Right forelimb (tissue), 1 donor: ENCODE measurements at places on chromosomes 12 and 14.

DNA sequence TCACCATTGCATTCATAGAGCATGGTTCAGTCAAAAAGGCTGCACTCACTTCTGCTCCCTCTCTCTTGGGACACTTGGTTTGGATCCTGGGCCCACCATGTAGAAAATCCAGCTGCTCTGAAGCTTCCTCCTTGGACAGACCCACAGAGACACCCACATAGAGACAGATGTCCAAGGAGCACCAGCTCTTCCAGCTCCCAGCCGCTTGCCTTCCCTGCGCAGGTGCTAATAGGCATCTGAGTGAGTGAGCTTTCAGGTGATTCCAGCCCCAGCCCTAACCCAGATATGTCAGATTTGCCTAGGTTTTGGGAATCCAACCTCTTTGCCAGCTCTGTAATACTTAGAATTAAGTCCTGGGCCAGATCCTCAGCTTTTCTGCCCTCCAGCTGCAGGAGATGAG is 38.6 kb downstream of the DLK1 start:
- DNase-seq, result no peak

DNA sequence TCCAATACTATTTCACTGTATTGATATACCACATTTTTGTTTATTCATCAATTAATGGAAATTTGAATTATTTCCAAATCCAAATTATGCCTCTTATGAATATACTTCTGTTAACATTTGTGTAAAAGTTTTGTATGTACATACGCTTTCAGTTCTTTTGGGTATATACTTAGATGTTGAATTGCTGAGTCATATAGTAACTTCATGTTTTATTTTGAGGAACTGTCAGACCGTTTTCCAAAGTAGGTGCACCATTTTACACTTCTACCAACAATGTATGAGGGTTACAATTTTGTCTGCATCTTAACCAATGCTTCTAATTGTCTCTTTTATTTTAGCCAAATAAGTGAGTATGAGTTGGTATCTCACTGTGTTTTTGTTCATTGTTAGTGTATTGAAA is 10.2 kb upstream of the CCER1 start:
- no peak for DNase-seq

DNA sequence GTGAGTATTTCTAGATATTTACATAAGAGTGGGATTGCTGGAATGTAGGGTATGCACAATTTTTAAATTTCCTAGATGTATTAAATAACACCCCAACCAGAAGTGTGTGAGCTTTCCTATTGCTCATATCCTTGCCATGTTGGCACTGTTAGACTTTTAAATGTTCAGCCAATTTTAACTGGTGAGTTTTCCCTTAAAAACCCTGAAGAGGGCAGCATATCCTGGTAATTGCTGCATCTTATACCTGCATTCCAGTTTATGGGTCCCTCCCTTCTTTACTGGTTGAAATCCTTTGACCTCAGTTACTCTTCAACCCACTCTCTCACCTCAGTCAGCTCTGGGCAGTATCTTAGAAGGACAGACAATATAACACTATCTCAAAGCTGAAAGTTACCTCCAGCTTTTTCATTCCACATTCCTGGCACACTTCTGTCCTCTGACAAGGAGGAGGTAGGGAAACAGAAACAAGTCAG is 270.6 kb downstream of the PAWR start:
- no peak for DNase-seq

DNA sequence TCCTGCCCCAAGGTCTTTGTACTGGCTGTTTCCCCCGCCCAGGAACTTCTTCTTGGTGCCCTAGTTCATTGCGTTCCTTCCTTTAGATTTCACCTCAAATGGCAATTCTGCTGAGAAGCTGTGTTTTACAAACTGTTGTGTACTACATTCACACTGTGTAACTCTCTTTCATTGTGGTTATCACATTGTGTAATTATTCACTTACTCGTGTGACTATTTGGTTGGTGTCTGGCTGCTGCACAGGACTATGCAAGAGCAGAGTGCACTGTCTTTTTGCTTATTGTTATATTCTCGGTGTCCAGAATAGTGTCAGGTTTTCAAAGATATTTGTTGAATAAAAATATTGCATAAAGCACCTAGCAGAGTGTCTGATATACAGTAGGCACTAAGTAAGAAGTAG is 177.2 kb upstream of the PRICKLE1 start:
- DNase-seq, result no peak

DNA sequence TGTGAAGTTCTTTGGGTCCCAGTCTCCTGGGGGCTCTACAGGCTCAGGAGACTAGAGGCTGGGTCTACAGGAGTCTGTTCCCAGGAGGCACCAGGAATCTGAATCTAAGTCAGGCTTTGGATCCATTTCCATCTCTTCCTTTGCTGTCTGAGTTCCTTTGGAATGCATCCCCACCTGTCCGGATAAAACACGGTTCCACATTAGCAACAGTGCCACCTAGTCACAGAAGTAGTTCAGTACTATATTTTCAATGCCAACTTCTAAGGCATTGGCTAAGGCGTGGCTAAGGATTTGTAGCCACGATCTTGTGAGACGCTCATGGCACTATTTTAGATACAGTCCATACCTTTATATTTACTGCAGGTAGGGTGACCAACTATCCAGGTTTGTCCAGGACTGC is 15.1 kb downstream of the ZC2HC1C start:
- DNase-seq, result no peak

DNA sequence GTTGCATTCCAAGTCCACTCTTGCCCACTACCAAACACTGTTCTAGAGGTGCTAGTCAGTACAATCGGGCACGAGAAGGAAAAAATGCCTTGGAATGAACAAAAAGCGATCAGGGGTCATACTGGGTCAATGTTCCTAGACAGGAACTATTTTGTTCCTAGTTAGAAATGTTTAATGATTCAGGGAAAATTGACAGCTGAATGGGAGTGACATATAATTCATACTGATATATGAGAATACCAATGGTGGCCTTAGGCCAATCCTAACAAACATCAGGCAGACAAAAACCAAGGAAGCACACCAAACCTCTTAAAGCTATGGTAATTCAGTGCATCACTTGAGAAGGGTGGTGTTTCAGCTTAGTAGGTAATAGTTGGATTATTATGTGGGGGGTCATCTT is 51.1 kb downstream of the ANAPC7 start:
- no peak for DNase-seq

GRCh38 chr12:132346471-132347175 is 17.2 kb upstream of the GALNT9 start:
- DNase-seq, result no peak

DNA sequence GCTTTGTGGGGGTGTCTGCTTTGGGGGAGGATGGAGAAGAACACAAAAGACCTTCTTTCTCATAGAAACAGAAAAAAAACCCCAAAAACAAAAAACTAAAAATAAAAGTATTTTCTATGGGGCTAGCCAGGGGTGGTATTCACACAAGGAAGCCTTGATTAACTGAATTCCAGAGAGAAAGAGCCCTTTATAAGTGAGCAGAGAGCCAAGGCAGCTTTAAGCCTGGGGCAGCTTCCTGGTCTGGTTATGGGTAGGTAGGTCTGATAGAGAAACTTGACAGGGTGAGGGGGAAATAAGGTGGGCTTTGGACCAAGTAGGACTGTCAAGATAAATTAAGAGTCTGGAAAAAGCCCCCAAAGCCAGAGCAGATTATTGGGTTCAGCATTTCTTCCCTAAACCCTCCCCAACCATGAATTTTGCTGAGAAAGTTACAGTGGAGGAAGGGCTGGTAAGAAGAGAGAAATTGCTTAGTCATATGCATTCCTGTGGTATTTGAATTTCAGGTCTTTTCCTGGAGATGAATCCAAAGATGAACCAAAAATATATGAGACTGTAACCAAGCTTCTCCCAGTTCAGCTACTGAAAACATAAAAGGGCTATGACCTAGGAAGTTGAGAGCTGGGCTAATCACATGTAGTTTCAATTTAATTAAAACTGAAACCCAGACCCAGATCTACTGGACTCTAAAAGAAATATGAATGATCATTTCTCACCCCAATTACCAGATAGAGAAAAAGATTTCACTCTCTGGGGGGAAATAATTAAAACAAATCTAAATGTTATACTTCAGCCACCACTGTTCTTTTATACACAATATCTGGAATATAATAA is 144.8 kb downstream of the TBC1D30 start:
- no peak for DNase-seq

- DNase-seq, result no peak
Observed at GRCh38 chr12:105192624-105193225, 43.2 kb downstream of the APPL2 start.

DNA sequence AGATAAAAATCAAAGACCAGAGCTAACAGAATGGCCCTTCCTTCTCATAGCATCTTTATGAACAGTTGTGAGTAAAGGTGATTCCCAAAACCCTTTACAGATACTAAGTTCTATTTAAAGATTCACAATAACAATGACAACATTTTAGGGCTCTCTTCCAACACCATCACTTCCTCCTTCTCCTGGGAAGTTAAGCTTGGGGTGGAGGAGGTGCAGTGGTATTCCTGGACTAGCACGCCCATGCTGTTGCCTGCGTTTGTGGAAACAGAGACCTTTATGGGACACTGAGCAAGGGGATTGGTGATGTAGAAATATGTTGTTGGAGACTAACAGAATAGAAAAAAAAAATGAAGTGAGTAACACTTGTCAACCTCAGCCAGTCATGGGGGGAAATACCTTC is 22.5 kb downstream of the SYNE2 start:
- DNase-seq, result no peak

GRCh38 chr14:54317391-54317790 is 79.4 kb upstream of the CDKN3 start:
- DNase-seq, result no peak

DNA sequence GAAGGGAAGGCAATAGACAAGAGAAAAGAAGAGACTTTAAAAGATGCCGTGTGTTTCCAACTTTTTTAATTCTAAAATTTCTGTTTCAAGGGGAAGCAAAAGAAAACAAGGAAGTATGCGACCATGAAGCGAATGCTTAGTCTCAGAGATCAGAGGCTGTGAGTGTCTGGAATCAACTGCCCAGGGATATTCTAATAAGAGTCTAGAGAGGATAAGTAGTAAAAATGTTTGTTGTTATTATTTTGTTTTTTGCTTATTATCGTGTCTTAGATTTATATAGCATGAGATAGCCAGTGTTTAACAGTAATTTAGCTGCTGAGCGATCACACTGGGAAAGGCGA is 421 bp downstream of the FCF1 start:
- no peak for DNase-seq

- no peak for DNase-seq
Observed at GRCh38 chr12:76451528-76451927, 103.3 kb upstream of the BBS10 start.

DNA sequence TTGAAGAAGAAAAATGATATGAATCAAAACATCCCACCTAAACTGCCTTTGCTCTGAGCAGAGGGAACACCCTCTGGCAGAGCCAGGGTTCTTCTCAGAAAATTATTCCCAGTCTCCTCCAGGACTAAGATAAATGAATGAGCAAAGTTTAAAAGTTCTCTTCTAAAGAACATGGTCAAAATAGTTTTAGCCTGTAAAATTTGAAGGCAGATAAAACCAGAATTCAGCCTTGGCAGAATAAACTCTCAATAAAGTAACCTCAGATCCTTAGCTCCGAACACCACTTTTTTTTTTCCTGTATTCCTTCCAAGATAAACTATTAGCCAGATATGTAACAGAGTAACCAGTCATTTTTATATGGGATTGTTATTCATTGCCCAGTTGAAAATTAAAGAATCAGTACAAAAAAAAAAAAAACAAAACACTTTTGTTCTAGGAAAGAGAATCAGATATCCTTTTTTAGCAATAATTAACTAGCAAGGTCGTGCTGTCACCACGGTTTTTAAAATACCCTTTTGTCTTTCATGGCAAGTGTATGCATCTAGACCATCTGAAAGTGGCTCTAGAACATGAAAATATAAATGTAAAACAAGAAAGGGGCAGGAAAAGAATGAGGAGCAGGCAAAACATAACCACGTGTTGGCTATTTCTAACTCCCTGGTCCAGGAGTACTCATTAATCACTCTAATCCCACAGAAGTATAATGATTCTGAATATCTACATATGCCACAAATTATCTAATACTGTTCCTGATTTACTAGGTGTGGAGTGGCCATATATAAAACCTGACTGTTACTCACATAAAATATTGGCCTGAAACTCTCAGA is 60.8 kb downstream of the CAPZA3 start:
- DNase-seq, result no peak

DNA sequence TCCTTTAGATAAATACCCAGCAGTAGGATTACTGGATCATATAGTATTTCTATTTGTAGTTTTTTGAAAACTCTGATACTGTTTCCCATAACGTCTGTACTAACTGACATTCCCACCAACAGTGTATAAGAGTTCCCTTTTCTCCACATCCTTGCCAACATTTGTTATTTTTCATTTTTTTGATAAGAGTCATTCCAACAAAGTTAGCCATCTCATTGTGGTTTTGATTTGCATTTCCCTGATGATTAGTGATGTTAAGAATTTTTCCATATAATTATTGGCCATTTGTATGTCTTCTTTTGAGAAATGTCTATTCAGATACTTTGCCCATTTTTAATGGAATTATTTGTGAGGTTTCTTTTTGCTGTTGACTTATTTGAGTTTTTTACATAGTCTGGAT is 486.0 kb downstream of the FLRT2 start:
- DNase-seq, result no peak

- peak; percentile 53 for DNase-seq
Observed at GRCh38 chr12:106084014-106084671, 54.6 kb downstream of the NUAK1 start.

- no peak for DNase-seq
Observed at GRCh38 chr12:122099280-122099749, 20.8 kb downstream of the MLXIP start.

GRCh38 chr14:100340423-100340813 is 17.3 kb downstream of the SLC25A47 start:
- DNase-seq, result no peak

- no peak for DNase-seq
Observed at GRCh38 chr14:72812292-72812851, 81.5 kb downstream of the DPF3 start.

- no peak for DNase-seq
Observed at GRCh38 chr14:105891631-105892452, 365.5 kb downstream of the TMEM121 start.

DNA sequence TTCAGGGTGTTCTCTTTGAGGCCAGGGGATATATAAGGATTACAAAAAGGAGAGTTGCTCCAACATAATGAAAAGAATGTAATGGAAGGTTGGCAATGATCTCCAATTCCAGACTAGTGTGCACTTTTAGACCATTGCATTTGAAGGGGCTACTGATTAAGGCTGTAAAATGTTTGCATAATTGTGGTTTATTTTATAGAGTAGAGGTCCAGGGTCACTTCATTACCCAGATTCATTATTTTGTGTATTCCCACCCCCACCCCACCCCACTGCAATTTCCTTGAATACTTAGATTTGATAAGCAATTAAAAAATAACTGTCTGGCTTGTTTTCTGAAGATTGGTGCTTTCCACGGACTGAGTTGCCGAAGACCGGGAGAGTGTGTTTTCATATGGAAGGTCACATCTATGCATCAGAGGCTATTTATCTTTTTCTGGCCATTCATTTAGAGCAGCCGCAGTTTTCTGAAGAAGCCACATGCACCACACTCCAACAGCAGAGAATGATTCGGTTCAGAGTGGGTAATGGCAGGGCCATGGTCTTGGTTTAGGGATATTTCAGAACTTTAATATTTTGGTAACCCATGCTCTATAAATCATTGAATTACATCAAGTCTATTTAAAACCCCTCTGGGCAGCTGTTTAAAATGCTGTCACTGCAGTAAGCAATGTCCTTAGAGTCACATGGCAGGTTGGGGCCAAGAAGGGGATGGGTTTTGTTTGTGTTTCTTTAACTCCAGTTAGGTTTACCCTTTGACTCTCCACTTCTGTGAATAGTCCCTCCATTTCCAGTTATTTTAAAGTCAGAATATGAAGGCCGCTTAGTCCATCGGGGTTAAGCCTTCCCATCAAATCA is 94.6 kb downstream of the TMEM30B start:
- DNase-seq, result no peak
